ENCODE measurements at places on chromosomes 1 and 21. TPM values are rescaled to one million over a fixed set of nuclear protein-coding genes. Genes with fewer than 3 reads are reported as not detected.

Gene ZNF648
- not detected for total RNA-seq

GRCh38 chr1:17721444-17721843 lies 33.7 kb upstream of the ACTL8 start:
- DNase-seq = no peak

Gene DENND2D
- 0.42 TPM for total RNA-seq

Gene SH2D2A
- total RNA-seq = 1.8 TPM

DNA sequence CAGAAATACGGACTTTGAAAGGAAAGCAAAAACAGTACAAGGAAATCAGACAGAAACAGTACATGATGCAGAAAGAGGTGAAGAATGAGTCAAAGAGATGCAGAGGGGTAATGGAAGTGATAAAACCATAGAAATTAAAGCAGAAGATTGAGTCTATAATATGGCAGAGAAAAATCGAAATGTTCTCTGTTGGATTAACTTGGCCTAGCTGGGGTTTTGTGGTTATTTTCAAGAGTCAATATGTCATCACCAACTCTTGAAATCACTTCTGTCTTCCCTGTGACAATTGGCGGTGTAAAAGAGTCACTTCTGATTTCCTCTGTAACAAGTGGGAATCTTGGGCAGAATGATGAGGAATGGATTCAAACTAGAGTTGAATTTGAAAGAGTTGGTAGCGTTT lies 7.4 kb downstream of the YTHDF2 start:
- DNase-seq = no peak

DNA sequence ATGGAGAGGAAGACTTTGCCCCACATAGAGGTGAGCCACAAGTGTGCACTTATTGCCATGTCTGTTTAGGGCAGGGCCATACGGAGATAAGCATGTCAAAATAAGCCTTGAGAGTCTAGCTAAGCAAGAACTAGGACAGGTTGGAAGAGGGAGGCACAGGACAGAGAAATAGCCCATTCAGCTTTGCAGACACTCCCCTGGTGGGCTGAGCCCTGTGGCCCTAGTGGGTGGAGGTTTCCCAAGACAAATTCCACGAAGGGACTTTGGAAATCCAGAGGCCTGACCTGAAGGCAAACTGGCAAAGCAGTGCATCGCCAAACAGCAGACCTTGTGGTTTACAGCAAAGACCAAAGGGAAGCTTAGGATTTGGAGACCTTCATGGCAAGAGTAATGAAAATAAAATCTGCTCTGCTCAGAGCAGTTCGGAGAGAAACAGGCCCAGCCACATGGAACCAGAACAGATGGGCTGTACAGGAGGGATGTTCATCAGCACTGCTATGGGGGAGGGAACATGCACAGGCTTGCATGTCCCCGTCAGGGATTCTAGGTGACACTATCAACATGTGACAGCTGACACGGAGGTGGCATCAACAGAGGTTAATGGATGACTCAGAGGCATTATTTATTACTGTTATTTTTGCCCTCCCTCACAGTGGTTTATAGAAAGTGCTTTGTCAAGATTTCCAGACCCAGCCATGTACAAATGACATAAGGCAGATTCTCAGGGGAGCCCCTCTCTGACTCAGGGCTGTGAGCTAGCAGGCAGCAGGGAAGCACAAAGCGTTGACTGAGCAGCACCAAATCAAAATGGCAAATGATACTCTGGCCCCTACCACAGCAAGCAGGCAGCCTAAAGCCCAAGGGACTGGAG lies 90.1 kb upstream of the IRF2BP2 start:
- DNase-seq = peak; percentile 19

DNA sequence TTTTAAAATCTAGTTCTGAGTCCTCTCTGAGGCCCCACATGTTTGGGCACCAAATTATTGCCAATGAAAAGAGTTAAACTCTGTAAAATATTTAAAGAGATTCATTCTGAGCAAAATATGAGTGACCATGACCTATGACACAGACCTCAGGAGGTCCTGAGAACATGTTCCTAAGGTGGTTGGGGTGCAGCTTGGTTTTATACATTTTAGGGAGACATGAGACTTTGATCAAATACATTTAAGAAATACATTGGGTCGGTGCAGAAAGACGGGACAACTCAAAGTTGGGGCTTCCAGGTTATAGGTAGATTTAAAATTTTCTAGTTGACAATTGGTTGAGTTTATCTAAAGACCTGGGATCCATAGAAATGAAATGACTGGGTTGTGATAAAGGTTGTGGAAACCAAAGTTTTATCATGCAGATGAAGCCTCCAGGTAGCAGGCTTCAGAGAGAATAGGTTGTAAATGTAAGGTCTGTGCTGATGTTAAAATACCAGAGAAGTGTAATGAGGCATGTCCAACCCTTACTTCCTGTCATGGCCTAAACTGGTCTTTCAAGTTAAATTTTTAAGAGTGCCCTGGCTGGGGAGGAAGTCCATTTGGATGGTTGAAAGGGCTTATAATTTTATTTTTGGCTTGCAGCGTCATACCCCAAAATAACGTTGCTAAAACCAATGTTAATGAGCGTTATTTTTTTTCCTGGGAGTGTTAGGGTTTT lies 274.9 kb downstream of the NUF2 start:
- no peak for DNase-seq

DNA sequence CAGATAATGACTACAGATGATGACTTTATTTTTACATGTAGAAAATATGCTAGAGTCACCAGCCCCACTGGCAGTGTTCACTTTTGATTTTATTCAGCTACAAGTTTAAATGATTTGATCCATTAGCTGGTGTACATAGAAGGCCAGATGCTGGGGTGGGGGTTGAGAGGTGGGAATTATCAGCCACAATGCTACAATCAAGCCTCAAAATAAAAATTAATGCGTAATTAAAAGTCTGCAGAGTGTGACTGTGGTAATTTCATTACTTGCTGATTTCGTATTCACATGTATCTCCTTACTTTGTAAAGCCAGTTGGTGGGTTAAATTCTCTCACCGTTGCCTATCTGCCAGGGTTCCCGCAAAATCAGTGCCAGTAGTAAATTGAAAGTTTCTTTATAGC lies 109.3 kb downstream of the GALNT2 start:
- no peak for DNase-seq

- no peak for DNase-seq
Measured at GRCh38 chr1:71660411-71660810, 579.6 kb upstream of the ZRANB2 start.

GRCh38 chr1:6365047-6365446 lies 28.5 kb downstream of the ACOT7 start:
- no peak for DNase-seq

Gene DNM3
- 3.6 TPM for total RNA-seq
